Stimulated activated naive B cell treated with anti-CD40 and anti-IgM and Interleukin-4, amounts not matched to agents 10 μg/mL and 1 μg/mL and 100 μg/mL, for 72 hours (primary cell): ENCODE measurements at places on chromosomes 2 and 18.

GRCh38 chr2:68088940-68089339 lies 26.1 kb upstream of the C1D start:
- no peak for DNase-seq

DNA sequence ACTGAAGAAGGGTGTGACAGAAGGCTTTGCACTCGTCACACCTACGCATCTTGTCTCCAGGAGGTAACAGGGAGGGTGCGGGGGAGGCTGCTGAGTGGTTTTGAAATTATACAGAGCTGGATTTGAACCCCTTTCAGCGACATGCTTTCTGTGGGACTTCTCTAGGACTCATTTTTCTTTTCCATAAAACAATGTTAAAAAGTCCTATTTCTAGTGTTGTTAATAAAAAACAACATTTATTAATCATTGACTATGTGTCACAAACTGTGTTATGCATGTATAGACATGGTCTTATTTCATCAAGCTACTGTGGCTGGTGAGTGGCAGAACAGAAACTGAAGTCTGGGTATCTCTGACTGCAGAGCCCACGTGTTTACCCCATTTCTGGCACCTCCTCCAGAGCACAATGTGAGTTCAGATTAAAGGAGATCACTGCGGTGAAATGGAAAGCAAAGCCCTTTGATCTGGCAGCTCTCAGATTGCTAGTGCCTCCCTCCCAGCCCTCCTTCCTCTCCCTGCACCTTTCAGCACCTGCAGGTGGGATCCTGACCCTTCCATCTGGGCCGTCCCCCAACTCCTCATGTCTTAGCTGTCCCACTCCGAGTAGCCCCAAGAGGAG lies 315.5 kb upstream of the MYT1L start:
- no peak for DNase-seq

- DNase-seq: no peak
These were observed 1.8 kb downstream of the ZBTB7C start for GRCh38 chr18:48407358-48407757.

DNA sequence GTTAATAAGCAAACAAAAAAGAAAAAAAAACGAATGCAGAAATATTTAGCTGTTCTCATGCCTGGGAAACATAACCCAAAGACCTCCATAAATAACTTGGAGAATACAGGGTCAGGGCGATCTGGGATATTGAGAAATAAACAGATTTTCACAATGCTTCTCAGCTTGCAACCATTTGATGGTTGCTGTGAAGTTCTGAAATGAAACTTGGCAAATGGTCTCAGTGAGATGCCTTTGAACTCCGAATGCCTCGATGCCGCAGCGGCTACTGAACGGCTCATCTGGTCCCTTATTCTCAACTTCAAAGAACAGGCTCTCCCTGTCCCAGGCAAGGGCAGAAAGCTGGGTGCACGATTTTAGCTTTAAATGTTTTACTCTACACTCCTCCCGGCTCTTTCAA lies 78.1 kb downstream of the ZNF516 start:
- DNase-seq: no peak

DNA sequence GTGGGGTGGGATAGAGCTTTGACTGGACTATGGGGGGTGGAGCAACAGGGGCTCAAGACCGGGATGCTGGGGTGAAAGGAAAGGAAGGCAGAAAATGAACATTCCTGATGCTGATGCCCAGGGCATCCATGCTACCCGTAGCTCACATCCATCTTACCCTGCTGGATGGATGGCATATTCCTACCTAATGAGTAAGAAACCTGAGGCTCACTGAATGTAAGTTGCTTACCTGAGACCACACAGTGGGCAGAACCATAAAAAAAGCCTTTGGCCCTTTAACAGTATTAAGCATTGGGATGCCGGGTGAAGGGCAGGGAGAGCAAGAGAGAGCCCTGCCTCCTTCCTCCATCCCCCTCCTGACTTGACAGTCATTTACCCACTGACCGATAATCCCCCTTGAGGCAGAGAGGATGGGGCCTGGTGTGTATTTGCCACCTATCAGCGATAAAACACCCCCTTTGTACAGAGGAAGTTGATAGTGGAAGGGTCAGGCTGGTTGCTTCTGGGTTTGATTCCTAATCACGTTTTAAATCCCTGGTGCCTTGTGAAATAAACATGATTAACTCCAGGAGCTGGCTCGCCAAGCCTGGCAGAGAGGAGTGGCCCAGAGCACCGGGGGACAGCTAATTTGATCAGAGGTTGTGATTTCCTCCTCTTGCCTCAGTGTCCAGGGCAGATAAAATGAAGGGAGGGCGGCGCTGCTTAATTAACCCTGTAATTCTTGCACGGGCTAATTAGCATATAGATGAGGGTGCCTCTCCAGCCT lies 105.9 kb upstream of the HS6ST1 start:
- DNase-seq: no peak

GRCh38 chr2:36964496-36965058 lies 1.8 kb downstream of the STRN start:
- DNase-seq: no peak

GRCh38 chr2:69926849-69927515 lies 12.1 kb downstream of the MXD1 start:
- DNase-seq: no peak

DNA sequence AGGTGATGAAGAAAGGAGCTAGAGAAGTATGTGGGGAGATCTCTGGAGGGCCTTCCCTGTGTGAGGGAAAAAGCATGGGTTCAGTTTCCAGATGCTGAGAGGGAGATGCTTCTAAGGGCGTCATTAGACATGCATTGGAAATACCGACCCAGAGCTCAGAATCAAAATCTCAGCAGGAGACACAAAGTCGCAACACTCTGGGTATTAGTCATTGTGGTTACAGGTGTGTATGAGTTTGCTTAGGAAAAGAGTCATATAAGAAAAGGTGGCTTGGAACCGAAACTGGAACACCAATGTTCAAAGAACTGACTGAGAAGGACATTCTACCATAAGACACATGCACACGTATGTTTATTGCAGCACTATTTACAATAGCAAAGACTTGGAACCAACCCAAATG lies 477.1 kb downstream of the FBXO15 start:
- no peak for DNase-seq

- no peak for DNase-seq
These were observed at the start of gene MPP4 for GRCh38 chr2:201698588-201699226. TSS of gene MPP4 (minus strand) at chr2:201698644. CDS start at chr2:201693954, 4,690 bp downstream.

DNA sequence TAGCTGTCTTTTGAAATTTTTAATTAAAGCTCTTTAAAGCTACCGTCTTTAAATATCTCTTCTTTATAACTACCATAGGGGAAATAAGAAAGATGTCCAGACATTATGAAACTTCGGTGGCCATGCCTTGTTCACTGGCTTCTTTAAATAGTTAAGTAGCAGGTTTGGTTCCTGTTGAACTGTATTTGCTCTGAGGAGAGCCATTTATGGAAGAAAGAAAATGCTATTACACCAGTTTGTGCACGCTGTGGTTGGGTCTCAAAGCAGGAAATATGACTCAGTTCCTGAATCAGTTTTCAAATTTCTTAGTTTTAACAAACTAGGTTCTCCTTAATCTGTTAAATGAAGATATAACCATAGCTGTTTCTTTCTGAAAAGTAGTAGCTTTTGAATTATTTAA lies 12.2 kb downstream of the ARPC2 start:
- peak; percentile 56 for DNase-seq

GRCh38 chr2:233676046-233676445 lies 4.3 kb downstream of the UGT1A9 start:
- DNase-seq: no peak

- DNase-seq: no peak
These were observed 319.7 kb downstream of the CYP26B1 start for GRCh38 chr2:71827973-71828372.

DNA sequence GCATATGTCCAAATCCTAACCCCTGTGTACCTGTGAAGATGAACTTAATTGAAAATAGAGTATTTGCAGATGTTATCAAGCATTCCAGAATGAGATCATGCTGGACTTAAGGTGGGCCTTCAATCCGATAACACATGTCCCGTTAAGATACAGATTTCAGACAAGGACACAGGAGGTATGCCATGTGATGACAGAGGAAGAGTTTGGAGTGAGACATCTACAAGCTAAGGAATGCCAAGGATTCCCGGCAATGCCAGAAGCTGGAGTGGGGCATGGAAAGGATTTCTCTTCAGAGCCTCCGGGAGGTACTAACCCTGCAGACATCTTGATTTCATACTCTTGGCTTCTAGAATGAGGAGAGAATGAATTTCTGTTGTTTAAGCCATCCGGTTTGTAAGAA lies 231.7 kb downstream of the ALK start:
- no peak for DNase-seq

GRCh38 chr2:109459485-109459884 lies 154.3 kb downstream of the SEPTIN10 start:
- no peak for DNase-seq

GRCh38 chr2:112674229-112674628 lies 28.5 kb downstream of the SLC20A1 start:
- no peak for DNase-seq

GRCh38 chr18:38571651-38572050 lies 1006.1 kb upstream of the CELF4 start:
- no peak for DNase-seq

DNA sequence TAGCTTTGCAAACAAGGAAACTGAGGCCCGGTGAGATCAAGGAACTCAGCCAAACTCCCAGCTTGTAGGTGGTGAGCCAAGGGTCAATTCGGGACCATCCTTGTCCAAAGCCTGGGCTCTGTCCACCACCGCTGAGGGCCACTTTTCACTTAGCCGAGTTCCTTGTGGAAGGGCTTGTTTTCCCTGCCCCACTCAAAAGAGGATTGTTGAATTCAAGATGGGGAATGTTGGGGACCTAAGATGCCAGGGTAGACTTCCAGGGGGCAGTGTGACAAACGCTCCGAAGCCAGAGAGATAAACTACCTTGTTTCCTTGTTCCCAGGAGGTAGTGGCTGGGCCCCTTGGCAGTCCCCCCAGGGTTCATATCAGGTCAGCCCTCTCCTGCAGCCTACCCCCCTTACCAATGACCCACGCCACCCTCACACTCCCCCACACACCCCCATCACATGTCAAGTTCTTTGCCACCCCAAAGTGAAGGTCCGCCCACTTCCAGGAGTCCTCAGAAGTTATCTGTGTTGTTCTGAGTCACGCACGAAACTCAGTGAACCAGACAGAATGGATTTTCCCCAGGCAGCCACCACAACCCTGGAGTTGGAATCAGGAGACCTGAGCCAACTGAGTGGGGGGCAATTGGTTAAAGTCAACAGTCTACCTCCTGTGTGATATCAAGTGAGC lies 10.3 kb upstream of the ATOH8 start:
- no peak for DNase-seq

DNA sequence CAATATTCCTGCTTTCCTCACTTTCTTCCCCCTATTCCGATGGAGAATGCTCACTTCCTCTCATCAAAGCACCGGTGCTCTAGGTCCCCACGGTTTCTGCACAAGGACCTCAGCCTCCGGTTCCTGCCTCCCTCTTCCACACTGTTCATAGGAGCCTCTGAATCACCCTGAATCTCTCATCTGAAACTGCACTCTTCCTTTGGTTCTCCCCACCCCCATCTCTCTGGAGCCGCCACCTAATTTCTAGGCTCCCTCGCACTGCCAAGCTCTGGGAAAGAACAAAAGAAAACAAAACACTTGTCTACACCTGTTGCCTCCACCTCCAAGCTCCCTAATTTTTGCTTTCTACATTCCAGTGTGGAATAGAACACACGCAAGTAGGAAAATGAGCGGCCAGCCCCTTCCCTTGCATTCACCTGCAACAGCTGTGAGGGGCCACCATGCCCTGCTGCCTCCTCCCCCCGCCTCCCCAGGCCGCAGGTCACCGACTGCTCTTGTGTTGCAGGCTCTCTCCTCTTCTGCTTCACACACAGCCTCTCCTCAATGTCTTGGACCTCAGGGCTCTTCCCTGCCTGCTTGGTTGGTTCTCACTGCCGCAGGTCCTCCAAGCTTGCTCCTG lies 9.6 kb downstream of the FBXO15 start:
- DNase-seq: no peak

DNA sequence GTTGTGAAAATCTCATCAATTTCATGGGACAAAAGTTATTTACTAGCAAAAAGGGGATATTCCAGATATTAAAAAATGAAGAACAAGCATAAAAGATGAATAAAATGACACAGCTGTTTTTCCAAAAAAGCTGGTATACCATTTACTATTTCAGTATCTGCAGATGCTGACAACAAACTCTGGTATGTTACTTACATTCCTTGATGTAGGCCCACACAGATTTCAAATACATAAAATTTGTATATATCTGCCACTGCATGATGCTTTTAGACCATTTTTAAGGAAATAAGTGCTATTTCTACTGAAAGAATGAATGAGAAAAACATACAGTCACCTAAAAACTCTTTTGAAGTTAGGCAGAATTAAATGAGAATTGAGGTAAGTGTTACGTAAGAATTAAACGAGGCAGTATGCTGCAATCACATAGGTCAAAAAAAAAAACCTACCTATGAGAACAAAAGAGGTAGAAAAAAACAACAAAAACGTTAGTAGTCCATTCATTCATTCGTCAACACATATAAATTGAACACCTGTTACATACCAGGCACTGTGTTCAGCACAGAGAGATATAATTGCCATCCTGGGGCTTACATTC lies 32.5 kb downstream of the ARL5A start:
- no peak for DNase-seq

DNA sequence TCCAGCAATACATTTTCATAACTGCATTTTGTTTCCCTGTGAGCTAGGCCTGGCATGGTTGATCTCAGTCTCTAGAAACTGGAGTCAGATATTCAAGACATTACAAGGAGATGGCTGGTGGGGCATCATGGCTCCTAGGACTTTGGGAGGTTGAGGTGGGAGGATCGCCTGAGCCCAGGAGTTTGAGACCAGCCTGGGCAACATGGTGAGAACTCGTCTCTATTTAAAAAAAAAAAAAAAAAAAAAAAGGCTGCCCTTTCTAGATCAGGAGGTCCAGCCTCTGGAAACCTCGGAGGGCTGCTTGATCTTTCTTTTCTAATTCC lies 362 bp upstream of the VAMP8 start:
- DNase-seq: no peak

DNA sequence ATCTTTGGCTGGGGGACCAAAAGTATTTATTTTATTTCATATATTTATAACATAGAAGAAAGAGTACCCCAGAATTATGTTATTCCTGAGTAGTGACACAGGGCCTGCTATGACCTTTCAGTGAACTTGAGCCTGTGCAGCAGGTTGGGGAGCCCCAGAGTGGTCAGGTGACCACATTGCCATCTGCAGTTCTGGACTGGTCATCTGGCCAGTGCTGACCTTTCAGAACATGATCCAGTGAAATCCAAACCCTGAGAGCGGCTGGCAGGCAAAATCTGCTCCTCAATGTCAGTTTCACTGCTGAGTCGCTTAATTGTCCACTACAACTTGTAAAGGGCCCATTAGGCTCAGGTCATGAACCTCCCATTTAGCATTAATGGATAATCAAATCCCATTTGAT lies 336.7 kb upstream of the KCNH7 start:
- DNase-seq: no peak

DNA sequence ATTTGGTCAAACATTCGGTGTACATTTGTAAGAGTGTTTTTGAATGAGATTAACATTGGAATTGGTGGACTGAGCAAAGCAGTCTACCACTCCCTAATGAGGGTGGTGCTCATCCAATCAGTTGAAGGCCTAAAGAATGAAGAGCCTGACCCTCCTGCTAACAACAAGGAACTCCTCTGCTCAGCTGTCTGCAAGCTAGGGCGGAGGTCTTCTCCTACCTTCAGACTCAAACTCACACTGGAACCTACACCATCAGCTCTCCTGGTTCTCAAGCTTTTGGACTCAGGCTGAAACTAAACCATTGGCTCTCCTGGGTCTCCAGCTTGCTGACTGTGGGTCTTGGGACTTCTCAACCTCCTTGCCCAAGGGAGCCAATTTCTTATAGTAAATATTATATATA lies 55.5 kb upstream of the NPAS2 start:
- no peak for DNase-seq

GRCh38 chr2:76711490-76711889 lies 810.7 kb downstream of the LRRTM4 start:
- DNase-seq: no peak

GRCh38 chr2:69567157-69567908 lies 76.2 kb downstream of the AAK1 start:
- no peak for DNase-seq
